Ecto neural progenitor cell (in vitro differentiated cells): ENCODE measurements at places on chromosomes 11 and 22.

GRCh38 chr11:130243816-130244215 lies 70.9 kb downstream of the ZBTB44 start:
- no peak for DNase-seq

DNA sequence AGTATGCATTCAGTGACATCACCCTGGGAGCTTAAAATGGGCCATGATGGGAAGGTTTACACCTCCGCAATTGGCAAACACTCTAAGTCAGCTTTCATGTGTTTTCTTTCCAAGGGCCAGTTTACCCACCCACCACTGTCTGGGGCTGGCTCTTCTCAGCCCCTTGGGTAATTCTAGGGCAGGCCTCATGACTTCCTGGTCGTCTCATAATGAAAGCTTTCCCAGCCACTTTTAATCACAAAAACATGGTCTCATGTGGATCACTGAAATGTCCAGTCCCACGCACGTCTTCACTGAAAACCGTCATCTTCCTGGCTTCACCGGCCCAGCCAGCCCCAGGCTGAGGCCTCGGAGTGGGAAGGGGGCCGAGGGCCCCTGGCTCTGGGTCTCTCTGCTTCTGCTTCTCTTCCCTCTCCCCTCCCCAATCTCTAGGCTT lies 58.5 kb upstream of the ANO1 start:
- DNase-seq: no peak

- no peak for DNase-seq
These were observed 207.5 kb downstream of the ETS1 start for GRCh38 chr11:128379587-128380580.

DNA sequence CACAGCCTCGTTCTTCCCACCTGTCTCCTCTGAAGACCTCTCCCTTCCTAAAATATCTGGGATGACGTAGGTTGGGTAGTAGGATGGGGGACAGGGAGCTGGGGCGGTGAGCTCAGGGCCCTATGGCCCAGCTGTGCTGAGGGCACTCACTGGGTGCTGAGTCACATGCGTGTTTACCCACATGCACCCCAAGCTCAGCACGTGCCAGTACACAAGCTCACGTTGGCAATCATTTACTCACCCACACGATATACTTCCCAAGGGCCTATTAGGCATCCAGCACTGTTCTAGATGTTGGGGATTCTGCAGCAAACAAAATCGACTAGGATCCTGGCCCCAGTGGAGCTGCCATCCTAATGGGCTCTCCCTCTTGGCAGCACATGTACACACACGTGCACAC lies 28.7 kb downstream of the ARAP1 start:
- no peak for DNase-seq

DNA sequence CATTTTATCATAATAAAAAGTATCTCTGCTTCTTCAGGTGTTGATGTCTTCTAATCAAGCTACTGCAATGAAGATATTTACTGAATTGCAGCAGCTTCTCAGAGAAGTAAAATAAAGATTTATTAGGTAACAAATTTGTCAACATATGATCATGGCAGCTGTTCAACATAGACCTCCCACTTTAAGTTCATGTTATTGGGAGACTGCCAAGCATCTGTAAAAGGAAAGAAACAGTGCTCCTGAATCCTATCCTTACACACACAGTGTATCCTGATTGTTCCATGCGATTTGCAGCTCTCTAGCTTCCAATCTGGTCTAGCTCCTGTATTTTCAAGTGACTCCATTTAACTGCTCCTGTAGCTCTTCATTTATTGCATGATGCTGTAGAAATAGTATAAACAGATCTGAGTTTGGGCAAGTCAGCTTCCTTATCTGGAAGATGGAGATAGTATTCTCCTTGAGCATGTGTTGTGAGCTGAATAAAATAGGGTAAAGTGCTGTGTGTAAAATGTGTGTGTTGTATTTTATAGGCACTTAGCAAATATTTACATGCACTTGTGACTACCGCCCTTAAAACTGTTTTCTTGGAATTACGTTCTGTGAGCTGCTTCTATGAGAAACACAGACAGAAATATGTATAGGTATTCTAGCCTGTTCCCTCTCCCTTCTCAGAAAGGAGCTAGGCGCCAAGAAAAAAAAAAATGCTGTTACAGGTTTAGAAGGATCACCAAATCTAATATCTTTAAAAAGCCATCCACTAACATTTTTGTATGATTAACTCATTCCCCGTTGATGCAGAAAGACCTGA lies 290.6 kb downstream of the JRKL start:
- DNase-seq: no peak

DNA sequence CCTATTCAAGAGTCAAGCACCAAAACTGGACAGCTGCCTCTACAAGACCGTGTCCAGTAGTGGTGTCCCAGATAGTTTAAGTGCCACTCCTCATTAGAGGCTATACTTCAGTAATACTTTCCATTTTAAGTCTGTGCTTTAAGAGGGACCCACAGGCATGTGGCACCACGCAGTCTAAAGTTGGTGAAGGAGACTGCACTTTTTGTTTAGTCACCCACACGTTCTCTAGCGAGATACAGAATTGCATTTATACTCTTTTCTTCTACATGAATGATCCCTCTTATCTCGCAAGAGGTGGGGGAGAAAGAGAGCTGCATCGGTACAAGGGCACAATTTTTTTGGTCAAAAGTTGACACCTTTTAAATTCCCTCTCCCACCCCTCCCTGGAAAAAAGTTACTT lies 41.5 kb downstream of the DDX6 start:
- no peak for DNase-seq

DNA sequence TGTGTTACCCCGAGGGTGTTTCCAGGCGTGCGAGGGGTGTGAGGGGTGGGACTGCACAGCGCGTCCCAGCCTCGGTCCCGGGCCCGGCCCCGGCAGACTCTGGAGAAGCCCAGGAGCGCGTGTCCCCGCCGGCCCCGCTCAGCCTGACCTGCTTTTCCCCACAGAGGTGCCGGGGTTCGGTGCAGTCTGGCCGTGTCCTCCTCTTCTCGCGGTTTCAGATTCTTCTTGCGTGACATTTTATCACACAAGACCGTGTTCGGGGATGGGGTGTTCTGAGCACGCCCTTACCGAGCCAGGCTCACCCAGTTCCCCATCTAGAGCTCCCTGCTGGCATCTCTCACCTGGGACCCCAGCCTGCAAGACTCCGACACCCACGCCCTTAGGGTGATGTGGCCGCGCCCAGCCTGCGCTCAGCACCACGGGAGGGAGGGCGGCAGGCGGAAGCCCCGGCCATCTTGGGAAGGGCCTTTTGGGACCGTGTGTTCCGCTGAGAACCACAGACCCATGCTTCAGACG lies 775.6 kb downstream of the BRD1 start:
- DNase-seq: no peak

DNA sequence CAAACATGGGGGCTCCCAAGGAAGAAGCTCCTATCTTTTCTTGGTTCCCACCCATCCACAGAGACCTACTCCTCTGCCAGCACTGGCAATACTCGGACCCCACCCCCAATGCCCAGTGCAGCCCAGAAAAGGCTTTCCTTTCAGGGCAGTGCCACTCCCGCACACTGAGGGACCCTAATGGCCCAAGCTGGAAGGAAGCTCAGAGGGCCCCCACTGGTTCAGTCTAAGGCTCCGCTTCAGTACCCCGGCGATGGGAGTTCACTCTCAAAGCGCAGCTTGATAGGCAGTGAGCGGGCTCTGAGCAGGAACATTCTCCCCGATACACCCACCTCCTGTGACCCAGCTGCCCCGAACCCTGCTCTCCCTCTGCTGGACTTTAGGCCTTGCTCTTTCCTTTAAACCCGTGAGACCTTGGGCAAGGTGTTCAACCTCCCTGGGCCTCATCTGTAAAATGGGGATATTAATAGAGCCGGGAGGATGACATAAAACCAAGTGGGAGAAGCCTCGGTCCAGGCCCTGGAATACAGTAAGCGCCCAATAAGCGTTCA lies 48.4 kb downstream of the CHRDL2 start:
- no peak for DNase-seq

- no peak for DNase-seq
These were observed 1.1 kb upstream of the BMAL1 start for GRCh38 chr11:13276454-13276831.

DNA sequence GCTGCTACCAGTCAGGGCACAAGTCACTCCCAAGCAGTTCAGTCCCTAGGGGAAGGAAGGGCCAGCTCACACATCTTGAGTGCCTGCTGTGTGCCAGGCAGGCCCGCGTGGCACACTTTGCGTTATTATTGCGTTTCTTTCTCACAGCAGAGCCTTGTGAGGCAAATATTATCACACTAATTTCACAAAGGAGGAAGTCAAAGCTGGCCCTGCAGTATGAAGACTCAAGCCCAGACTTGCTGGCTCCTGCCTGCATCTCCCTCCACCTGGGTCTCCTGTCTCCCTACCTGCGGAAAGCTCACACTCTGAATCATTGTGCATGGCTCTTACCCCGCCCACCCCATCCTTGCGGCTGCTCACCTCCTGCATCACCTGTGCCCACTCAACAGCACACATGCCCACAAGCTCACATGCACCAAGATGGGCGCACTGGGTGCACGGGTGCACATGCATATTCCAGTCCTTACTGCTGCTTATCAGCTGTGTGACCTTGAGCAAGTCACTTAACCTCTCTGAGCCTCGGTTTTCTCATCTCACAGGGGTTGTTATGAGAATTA lies 31.7 kb upstream of the P2RY2 start:
- DNase-seq: no peak

GRCh38 chr11:35303596-35304385 lies 115.6 kb downstream of the SLC1A2 start:
- DNase-seq: no peak
